ENCODE measurements at places on chromosomes 5 and 9.

DNA sequence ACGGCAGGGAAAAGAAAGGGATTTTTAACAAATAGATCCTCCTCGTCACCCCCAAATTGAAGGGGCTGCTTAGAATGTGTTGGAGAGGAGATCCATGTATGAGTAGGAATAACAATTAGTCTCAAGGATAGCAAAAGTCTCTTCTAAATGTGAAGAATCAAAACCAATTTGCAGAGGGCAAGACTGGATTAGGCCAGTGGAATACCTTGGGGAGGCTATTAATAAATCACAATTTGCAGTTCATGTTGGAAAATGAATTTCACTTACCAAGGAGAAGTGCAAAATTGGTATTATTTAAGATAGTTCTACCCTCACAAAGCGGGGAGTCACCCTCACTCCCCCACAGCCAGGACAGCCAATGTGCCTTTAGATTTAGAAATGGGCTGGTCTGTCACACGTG lies 299.8 kb upstream of the SLC30A5 start:
- DNase-seq: no peak

GRCh38 chr5:34687269-34688011 lies 31.3 kb downstream of the RAI14 start:
- no peak for DNase-seq

- no peak for DNase-seq
Measured at GRCh38 chr9:18452276-18452675, 21.7 kb upstream of the ADAMTSL1 start.

GRCh38 chr5:129172580-129172979 lies 78.0 kb downstream of the ISOC1 start:
- no peak for DNase-seq
